ENCODE measurements at places on chromosomes 6 and 20. TPM values are rescaled to one million over a fixed set of nuclear protein-coding genes. Genes with fewer than 3 reads are reported as not detected.

The DEFB124 gene
- total RNA-seq = not detected

The CLPSL1 gene
- total RNA-seq = not detected

The SCUBE3 gene
- 0.30 TPM for total RNA-seq

The ABHD16B gene
- total RNA-seq = not detected

The SLC22A16 gene
- 0.17 TPM for total RNA-seq

The ASIP gene
- total RNA-seq = not detected

The TXLNB gene
- 0.15 TPM for total RNA-seq

The CAP2 gene
- total RNA-seq = 2.7 TPM

The STMND1 gene
- 0.17 TPM for total RNA-seq

The CRISP2 gene
- total RNA-seq = not detected

The LY86 gene
- not detected for total RNA-seq

The THEMIS gene
- under 0.01 TPM for total RNA-seq

The LMBRD1 gene
- total RNA-seq = 13.2 TPM

The SFTA2 gene
- total RNA-seq = not detected

The FAXC gene
- 2.5 TPM for total RNA-seq

The OR2J3 gene
- total RNA-seq = not detected

The MLN gene
- not detected for total RNA-seq

The MRAP2 gene
- not detected for total RNA-seq

The SLC2A10 gene
- 21.4 TPM for total RNA-seq

The ITPR3 gene
- total RNA-seq = 24.5 TPM

The TDRD6 gene
- total RNA-seq = not detected

The KIAA0408 gene
- 0.30 TPM for total RNA-seq

The AFG1L gene
- 2.5 TPM for total RNA-seq

The XKR7 gene
- total RNA-seq = not detected

The SLC17A3 gene
- not detected for total RNA-seq

The ANKRD66 gene
- total RNA-seq = not detected

The RAET1G gene
- total RNA-seq = 1.8 TPM

The CDSN gene
- not detected for total RNA-seq

The TRIM40 gene
- not detected for total RNA-seq

The TENT5A gene
- total RNA-seq = 1.7 TPM

The FAM83C gene
- total RNA-seq = not detected

The BANF2 gene
- not detected for total RNA-seq

The C6orf52 gene
- 0.89 TPM for total RNA-seq

The MACROD2 gene
- not detected for total RNA-seq

The RRAGD gene
- total RNA-seq = under 0.01 TPM

The DSP gene
- total RNA-seq = 0.17 TPM

The LTV1 gene
- total RNA-seq = 12.2 TPM

The POLR1C gene
- total RNA-seq = 24.2 TPM

The TRAM2 gene
- total RNA-seq = 84.1 TPM

The GNMT gene
- total RNA-seq = not detected

The DPPA5 gene
- not detected for total RNA-seq

The LZTS3 gene
- 1.5 TPM for total RNA-seq

The NR2E1 gene
- not detected for total RNA-seq

The RAMACL gene
- under 0.01 TPM for total RNA-seq

The PDE10A gene
- 0.34 TPM for total RNA-seq

The SAPCD1 gene
- 5.8 TPM for total RNA-seq

The PNLDC1 gene
- not detected for total RNA-seq

The COL9A3 gene
- total RNA-seq = 3.0 TPM

The SIM1 gene
- not detected for total RNA-seq

The SMOC2 gene
- not detected for total RNA-seq

The LTB gene
- total RNA-seq = not detected

The MCCD1 gene
- total RNA-seq = not detected

The HMGCLL1 gene
- 0.34 TPM for total RNA-seq

All from bronchus fibroblast of lung (primary cell).